ENCODE measurements at places on chromosomes 1 and 21.

DNA sequence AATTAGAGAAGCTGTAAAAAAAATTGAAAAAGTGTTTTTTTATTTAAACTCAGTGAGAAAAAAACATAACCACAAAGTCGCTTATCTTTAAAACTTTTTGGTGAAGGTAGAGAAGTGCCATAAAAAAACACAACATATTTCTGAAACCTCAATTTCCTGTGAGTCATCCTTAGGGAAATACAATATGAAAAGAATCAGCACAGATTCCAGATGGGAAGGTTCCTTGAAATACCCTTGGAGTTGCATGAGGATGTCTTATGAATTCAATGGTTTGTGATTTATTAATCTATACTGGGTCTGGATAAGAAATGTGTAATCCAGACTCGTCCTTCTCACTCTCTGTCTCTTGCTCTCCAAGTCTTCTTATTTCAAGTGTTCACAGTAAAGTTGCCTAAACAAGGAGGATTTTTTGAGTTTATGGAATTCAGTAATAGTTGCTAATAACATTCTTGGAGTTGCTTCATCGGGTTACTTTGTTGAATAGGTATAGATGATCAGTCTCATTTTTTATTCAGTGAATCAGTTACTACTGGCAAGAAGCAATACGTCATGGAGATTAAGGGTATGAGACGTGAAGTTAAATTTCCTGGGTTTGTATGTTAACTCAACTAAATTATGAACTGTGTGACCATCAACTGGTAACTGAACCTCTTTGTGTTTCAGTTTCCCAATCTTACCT lies 191.4 kb downstream of the KCNK2 start:
- DNase-seq, result no peak

GRCh38 chr1:65470766-65471165 lies 50.3 kb downstream of the LEPR start:
- no peak for DNase-seq

DNA sequence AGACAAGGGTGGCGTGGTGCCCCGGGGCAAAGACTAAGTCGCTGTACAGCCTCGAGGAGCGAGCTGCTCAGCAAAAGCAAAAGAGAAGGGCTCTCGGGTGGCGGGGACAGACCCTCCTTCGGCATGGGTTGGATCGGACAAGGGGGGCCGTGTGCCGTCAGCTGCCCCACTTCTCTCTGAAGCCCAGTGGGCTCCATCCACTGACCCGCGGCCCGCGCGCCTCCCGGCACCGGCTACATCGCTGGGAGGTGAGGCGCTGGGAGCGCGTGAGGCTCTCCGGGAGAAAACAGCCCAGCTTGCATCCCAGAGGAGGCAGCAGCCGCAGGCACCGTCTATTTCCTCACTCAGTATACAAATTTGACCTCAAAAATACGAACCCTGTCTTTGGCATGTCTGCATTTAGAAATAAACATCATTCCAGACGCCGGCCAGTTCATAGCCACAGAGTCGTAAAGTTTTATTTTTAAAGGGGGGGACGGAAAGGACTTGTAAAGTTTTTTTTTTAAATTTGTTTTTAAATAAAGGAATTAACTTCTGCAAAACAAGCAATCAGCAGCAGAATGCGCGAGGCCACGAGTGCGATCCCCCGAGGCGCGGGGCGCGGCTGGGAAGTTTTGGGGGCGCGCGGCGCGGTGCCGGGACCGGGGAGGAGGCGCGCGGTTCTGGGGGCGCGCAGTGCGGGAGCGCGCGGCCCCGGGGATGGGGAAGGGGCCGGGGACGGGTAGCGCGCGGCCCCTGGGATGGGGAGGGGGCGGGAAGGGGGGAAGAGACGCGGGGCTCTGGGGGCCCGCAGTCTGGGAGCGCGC lies 689 bp upstream of the GPR137B start:
- no peak for DNase-seq

DNA sequence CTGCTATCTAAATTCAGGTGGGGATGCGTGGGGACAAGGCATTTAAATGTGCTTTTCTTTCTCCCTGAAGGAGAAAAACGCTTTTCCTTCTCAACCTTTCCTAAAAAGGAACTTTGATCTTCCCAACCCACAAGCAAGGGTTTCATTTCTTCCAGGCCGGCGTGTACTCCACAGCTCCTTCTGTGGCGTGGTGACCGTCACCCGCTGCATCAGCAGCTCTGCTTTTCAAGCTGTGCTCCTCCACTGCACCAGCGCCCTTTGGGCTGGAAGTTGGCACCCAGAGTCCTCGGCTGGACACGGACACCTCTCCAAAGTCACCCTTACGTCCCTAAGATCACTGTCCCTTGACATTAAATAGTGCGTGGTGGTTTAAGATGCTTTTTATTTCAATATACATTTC lies 54.3 kb downstream of the PEX14 start:
- no peak for DNase-seq

GRCh38 chr1:88897070-88897730 lies 5.8 kb upstream of the GTF2B start:
- no peak for DNase-seq

DNA sequence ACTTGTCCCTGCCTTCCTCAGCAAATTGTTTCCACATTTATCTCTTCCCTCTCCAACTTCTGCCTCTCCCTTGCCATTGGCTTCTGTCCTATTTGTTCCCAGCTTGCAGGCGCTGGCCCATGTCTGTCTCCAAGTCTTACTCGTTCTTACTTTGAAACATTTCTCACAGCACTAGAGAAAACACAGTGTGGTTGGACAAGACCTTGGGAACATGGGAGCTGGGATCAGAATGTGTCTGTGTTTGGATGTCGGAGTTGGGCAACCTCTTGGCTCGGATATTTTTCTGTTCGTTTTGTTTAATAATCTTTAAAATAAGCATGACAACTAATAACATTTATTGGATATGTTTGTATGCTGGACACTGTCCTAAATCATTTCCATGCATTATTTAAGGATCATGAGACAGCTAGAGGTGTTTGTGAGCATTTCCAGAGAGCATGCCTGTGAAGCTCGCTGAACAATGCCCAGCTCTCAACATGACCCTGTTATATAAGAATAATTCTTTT lies 5.9 kb upstream of the BRWD1 start:
- DNase-seq, result no peak

DNA sequence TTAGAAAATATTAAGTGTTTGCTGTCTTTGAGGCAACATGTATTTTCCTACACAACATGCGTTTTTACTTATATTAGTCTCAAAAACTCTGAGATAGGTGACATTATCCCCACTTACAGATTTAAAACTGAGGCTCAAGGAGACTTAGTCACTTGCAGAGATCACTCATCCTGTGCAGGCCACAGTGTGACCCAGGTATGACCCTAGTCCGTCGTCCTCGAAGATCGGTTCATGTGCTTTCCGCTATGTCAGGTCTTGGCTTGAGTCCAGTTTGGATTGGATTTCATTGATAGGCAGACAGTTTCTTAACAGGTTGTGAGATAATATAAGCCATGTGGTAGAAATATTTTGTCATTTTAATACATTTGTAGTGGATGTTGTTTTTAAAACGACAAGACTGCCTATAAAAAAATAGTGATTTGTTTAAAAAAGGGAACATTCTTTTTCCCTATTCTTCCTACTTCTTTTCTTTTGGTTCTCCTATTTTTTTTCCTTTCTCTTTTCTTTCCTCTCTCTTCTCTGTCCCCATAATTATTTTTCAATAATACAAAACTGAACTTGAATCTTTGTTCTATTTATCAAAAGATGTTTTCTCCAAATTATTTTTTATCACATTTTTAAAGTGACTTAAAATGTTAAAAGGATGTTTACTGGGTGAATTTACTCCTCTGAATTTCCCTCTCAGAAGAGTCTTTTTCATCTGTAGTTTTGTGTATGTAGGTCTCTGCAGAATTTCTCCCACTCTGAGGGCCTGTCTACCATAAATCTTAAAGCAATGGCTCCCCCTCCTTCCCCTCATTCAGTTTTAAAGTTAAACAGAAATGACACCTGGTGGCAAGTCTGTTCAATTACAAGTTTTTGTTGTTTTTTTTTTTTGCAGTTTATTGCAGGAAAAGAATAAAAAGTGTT lies 81.8 kb downstream of the PHTF1 start:
- DNase-seq, result no peak

DNA sequence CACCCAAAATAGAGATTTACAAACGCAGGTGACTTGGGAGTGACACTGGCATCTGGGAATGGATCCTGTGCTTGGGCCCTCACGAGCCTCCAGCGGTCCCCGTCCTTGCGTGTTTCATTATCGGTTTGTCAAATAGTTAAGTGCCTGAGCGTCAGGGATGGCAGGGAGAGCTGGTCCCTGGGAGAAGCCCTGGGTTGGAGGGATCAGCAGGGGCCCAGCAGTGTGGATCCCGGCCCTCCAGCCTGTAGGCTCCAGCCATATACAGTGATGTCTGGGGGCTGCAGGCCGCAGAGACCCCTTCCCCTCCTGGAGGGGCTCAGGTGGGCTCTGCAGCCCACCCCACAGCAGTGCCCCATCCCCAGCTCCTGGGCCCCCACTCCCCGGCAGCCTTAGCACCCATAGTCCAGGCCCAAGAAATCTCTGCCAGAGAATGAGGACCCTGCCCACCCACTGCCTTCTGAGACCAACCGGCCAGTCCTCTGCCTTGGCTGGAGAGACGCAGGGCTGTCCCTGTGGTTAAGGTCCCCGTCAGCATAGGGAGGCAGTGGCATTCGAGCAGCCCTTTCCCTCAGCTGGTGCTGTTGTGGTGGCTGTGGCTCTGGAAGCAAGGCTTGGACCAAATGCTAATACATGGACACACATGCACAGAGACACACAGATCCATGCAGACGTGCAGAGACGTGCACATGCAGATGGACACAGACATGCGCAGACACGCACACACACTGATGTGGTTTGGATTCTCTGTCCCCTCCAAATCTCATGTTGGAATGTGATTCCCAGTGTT lies 2.4 kb upstream of the SLC19A1 start:
- no peak for DNase-seq

DNA sequence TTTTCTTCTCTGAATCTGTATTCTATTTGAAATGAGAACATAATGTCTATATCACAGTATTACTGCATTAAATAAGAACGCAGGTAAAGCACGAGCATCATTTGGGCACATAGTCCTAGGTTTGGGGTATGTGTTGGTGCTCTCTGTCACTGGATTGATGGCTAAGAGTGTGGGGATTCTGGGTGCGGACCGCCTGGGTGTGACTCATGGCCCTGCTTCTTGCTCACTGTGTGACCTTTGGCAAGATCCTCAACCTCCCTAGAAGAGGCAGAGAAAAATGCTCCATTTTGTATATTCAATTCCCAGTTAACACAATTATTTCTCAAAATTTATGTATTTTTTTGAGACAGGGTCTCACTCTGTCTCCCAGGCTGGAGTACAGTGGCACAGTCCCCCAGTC lies 99.7 kb downstream of the LAMC2 start:
- DNase-seq, result no peak

GRCh38 chr1:151476083-151476482 lies 16.8 kb upstream of the POGZ start:
- no peak for DNase-seq

- DNase-seq, result no peak
Observed at GRCh38 chr1:168340781-168341482, 60.3 kb downstream of the TBX19 start.

DNA sequence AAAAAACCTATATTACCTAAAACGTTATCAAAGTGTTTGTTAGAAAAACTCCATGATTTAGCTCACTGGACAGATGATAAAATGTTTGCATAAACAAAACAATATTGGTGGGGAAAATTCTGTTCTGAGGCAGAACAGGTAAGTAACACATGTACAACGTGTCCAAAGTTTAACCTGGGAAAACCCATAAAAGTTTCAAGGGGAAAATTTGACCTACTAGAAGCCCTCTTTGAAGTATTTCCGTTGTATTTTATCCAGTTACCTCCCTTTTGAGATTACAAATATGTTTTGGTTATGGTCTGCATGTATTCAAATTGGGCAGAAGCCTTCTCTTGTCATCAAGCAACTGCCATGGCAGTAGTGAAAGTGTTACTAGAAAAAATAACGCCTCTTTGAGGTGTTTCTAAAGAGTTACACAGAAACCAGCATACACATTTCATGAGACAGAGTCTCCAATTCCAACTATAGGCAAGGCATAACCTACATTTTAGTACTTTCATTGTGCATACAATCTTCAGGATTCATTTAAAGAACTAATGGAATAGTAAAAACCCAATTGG lies 58.0 kb upstream of the PDC start:
- DNase-seq, result no peak

DNA sequence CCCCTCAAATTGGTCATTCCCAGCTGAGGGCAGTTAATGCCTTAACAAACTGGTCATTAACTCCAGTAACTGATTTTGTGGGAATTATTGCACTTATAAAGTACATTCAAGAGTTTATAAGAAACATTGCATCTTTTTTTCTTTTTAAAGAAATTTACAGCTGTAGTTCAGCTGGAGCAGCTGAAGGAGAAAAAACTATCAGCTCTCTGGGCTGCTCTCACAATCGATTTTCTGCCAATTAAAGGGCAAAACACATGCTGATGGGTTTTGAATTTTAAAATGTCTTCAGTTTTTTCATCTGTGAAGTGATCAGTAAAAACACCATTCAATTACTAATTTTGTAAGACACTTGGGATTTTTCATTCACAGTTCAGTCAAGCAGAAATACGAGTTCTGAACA lies 74.7 kb downstream of the KIFAP3 start:
- no peak for DNase-seq

GRCh38 chr1:184513421-184513820 lies 126.6 kb downstream of the C1orf21 start:
- no peak for DNase-seq

GRCh38 chr1:43427524-43427923 lies 26.2 kb downstream of the HYI start:
- no peak for DNase-seq

DNA sequence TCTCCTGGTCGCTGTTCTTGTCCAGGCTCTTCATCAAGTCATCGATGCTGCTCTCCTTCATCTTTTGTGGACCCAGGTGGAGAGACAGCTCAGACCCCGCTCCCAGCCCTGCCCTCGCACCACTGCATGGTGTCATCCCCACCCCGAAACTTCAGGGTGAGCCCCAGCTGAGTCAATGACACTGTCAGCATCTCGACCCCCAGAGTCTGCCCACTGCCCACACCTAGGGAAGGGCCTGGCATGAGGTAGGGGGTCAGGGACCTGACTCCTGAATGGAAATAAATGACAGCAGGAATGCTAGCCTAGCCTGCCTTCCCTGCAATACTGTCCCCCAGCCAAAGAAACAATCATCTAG lies 1.6 kb upstream of the S100A6 start:
- DNase-seq, result no peak

GRCh38 chr1:168470901-168471431 lies 72.8 kb downstream of the XCL2 start:
- no peak for DNase-seq

DNA sequence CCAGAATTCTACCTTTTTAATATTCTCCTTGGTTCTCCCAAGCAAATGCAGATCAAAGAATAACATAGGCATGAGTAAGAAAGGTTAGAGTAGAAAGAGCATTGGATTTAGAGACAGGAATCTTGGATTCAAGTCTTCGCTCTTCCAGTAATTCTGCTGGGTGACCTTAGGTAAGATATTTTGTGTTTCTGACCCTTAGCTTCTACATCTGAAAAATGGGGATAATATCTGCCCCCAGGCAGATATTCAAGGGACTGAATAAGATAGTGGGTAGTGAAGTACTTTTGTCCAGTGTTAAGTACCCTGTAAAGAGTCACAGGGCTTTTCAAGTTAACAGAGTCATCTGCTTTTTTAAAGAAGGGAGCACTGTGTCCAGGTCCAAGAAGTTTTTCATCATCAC lies 70.8 kb downstream of the KDM1A start:
- no peak for DNase-seq

Measured in activated CD8-positive, alpha-beta memory T cell treated with anti-CD3 and anti-CD28 coated beads for 4 hours (primary cell).